ENCODE measurements at places on chromosomes 16 and 17.

DNA sequence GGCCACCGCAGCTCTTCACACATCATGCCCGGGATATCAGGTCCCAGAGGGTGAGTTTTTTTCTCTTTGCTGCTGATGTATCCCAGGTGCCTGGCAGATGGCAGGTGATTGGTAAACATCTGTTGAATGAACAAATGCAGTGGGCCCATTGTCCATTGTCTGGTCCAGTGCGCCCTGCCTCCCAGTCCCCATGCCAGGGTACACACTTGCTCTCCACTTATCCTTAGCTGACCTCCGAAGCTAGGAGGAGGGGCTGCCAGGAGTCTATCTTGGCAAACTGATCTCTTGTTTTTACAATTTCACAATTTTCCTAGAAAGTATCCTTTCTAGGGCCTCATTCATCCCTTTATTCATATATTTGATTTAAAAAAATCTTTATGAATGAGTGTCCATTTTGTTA lies 196.0 kb downstream of the RAB11FIP4 start:
- DNase-seq: no peak

DNA sequence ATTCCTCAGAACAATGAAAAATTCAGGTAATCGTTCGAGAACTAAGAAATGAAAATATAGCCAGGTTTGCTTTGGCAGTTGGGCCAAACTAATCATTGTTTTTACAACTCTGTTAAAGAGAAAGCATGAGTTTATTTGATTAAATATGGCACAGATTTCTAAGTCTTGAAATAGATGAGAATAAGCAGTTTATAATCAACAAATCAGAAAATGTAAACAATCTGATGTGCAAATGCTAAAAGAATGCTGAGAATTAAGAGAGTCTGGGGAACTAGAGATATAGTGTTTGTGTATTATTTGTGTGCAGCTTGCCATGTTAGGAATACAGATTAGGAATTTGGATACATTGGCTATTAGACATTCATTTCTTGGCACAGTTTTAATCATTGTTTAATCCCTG lies 212.5 kb downstream of the TANC2 start:
- peak; percentile 51 for DNase-seq

- DNase-seq: no peak
Observed at GRCh38 chr16:85753976-85754375, 3.1 kb upstream of the C16orf74 start.

DNA sequence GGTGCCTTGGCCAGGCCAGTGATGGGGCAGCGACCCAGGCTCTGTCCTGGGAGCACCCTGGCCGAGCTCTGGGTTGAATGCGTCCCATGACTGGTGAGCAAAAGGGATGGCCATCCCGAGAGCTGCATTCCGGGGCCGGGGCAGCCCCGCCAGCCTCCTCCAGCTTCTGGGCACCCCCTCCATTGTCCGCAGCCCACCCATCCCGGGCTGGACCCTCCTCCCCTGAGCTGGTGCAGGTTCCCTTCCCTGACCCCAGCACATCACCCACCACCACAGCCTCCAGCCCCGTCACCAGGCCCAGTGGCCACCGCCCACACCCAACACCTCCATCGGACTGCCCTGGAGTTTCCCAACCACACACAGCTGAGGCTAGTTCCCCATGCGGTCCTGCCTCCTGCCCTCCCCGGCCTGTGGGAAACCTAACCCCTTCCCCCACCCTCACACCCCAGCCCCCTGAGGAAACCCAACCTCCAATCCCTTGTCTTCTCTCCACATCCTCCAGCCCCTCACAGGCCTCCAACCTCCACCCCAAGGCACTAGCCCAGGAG lies 16.2 kb upstream of the PVALEF start:
- no peak for DNase-seq

GRCh38 chr16:64830653-64831052 lies 291.2 kb downstream of the CDH11 start:
- DNase-seq: peak; percentile 44

- DNase-seq: no peak
Observed at GRCh38 chr17:61794792-61795191, 68.5 kb downstream of the BRIP1 start.

DNA sequence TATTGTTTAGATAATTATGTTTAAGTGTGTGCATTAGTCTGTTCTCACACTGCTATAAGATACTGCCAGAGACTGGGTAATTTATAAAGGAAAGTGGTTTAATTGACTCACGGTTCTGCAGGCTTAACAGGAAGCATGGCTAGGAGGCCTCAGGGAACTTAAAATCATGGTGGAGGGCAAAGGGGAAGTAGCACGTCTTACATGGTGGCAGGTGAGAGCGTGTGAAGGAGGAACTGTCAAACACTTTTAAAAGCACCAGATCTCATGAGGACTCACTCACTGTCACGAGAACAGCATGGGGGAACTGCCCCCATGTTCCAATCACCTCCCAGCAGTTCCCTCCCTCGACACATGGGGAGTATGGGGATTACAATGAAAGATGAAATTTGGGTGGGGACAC lies 203.5 kb upstream of the GOT2 start:
- no peak for DNase-seq

DNA sequence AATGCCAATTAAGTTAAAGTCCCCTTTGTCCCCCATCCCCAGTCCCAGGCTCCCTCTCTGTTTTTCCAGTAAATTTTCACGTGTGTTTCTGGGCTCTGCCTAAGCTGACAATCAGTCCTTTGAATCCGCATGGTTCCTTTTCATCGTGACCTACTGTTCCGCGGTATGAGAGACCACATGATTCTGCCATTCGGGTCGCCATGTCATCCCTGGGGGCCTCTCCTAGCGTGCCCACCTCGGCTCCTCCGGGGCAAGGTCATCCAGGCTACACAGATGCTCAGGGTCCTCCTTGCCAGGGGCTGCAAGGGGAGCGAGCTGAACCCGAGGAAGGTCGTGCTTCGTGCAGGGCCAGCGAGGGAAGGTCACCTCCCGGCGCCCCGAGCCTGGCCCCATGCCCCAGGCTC lies 157.6 kb downstream of the RAB11FIP4 start:
- DNase-seq: peak; percentile 6

- DNase-seq: no peak
Observed at GRCh38 chr16:68136515-68136914, 51.3 kb downstream of the NFATC3 start.

- DNase-seq: no peak
Observed at GRCh38 chr17:1347589-1348323, 52.3 kb downstream of the YWHAE start.

GRCh38 chr17:72056155-72056554 lies 64.7 kb upstream of the SOX9 start:
- DNase-seq: no peak

- no peak for DNase-seq
Observed at GRCh38 chr16:54076006-54076504, 210.5 kb downstream of the IRX3 start.

DNA sequence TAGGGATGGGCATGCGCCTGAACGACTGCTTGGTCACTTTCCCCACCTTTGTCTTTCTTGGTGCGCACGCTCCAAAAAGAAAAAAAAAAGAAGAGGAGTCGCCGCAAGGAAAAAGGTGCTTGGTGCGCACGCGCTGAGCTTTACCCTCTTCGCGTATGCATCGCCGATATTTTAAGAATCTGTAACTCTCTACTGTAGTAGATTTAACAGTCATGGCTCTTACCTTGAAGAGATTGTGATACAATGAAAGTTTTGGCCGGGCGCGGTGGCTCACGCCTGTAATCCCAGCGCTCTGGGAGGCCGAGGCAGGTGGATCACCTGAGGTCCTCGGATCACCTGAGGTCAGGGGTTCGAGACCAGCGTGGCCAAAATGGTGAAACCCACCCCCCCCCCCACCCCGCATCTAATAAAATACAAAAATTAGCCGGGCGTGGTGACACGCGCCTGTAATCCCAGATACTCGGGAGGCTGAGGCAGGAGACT lies 609 bp upstream of the FXR2 start:
- no peak for DNase-seq

DNA sequence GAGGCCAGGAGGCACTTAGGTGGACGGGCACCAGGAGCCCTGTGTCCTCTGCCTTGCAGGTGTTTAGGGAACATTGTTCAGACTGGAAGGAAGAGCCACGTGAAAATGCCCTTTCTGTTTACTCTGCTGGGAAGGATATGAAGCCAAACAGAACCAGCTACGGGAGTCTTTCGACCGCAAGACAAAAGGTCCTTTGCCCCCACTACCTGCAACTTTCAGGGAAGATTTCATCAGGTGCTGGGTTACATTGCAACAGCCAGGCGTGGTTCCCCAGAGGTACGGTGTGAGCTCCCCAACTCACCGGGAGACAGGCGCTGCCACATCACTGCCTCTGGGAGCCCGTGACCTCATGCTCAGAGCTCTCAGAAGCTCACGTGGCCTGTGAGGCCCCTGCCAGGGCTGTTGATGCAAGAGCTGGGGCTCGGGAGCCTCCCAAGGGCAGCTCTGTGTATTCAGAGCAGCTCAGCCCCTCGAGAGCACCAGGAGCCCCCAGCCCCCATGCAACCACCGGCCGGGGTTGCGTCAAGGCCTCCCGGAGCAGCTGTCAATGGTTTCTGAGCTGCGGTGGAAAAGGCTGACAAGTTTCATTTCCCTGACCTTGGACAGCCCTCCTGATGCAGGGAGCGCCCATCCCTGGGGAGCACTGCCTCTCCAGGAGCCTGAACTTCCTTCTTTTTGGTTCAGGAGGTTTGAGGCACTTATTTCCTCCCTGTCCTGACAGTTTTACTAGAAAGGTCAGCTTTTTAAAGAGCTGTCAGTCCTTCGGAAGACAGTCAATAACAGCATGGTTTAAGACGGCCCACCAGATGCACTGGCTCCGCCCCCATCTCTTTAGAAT lies 42.1 kb downstream of the TBC1D16 start:
- peak; percentile 96 for DNase-seq

GRCh38 chr17:2749784-2750181 lies 331 bp upstream of the CCDC92B start:
- peak; percentile 51 for DNase-seq

- DNase-seq: no peak
Observed at GRCh38 chr16:68309799-68310198, 947 bp downstream of the SLC7A6OS start.

DNA sequence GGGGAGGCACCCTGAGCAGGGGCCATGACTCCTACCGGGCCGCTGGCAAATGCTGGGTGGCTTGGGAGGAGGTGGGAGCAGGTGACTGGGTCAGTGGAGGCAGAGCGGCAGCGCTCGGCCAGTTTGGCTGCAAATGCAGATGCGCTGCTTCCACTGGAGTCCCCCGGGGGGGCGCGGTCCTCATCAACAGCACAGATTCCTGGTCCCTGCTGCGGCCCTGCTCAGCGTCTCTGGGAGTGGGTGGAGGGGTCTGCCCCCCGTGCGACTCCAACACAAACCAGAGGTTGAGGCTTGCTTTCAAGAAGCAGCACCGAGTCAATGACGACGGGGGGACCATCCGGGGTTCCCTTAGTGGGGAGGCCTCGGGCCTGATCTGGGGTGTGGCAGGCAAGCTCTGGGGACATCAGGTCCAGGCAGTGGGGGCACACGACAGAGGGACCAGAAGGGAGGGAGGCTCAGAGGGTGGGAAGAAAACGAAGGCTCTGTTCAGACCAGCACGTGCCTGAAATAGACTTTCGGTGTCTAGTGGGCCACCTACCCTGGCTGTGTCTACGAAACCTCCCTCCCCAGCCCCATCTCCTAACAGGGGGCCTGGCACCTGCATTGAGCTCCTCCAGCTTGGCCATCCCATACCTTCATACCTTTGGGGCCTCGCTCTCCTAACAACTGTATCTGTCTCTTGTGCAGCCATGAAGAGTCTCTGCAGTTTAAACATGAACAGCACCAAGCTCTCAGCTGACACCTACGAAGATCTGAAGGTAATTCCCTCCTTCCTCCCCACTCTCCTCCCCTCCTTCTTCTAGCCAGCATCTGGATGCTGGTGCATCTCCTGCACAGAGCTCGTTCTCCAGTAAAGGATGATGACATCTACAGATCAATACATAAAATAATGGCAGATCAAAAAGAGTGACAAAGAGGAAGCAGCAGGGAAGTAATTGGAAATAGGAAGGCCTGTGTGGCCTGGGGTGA lies 72.5 kb upstream of the PLCG2 start:
- no peak for DNase-seq

DNA sequence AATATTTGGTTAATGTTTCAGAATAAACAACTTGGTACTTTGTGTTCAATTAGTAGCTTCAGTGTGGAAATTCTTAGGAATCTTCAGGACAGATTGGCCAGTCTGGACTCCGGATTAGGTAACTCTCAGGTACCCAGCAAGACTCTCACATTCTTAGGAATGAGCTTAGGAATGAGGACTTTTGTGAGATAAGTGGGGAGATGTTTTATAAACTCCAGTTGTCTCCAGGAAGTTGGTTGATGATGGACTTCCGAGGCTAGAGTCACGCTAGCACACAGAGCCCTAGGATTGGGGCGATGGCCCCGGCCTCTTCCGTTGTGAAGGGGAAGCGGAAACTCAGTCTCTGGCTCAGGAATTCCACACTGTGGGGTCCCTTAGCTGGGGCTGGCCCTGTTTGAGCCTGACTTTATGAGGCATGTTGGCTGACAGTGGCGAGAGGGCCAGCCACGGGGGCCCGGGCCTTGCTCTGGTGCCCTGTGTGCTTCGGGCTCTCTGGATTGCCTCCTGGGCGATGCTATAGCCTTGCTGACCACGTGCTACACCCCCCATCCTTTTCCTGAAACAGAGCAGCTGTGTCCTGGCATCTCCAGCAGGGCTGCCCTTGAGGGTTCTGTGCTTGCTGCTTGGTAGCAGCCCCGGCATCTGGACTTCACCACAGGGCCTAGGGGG lies 32.4 kb downstream of the RAB11FIP3 start:
- DNase-seq: peak; percentile 24

- peak; percentile 22 for DNase-seq
Observed at GRCh38 chr17:18025241-18025944, 13.6 kb downstream of the ATPAF2 start.

GRCh38 chr17:44556832-44557606 lies at the start of gene FZD2:
TSS of gene FZD2 (plus strand) at chr17:44557484. CDS start at chr17:44557689, 205 bp downstream.
- DNase-seq: peak; percentile 100

GRCh38 chr17:50114849-50115357 lies 15.1 kb downstream of the SAMD14 start:
- peak; percentile 64 for DNase-seq

DNA sequence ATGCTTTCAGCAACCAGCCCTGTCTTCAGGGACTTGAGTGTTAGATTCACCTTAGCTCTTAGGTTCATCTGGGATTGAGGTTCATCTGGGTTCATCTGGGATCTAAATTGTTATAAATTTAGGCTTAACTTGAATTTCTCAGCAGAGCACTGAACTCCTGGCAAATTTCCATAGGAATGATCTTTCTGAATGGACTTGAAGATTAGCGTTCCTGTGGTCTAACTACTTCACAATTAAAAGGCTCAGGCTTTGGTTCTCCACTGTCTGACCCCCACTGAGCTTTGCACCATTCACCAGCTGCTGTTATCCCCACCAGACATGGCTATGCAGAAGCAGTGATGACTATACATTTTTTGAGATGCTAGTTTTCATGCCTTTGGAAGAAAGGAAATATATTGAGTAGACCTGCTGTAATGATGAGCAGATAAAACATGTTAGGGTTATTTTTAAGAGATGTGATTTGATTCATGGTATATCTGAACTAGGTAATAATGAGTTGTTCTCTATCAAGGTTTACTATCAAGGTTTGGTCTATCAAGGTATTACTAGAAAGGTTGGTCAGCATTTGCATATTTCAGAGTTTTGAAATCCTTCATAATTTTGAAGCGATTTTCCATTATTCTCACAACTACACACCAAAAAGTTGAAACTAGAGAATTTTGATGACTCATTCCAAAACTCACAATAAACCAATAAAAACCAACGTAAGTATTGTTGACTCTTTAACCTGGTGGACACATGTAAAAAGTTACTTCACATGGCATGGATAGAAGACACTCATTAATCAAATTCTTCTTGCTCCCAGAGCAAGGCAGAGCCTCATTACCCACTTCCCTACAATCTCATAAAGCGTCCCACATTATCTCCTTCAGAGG lies 71.7 kb downstream of the SNX11 start:
- DNase-seq: no peak

- DNase-seq: peak; percentile 38
Observed at GRCh38 chr17:57092171-57092570, 7.1 kb downstream of the AKAP1 start.

GRCh38 chr17:17139972-17140589 lies 66.1 kb downstream of the PLD6 start:
- no peak for DNase-seq
